ENCODE measurements at places on chromosomes 12 and 14.

DNA sequence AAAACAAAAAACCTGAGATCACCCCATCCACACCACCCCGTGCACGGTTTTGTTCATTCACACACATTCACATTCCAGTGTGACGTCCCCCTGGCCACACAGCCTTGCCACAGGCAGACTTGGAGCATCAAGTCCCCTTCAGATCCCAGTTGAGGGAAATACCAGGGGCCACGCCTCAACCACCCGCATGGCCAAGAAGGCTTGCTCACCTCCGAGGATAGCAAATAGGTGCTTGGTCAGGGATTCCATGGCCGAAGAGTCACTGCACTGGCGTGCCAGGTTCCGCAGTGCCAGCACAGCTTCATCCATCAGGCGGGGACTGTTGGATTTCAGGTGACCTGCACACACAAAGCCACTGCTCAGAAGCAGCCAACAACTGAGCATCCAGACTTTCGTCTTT lies 19.0 kb downstream of the GCN1 start:
- no peak for DNase-seq

GRCh38 chr14:73269729-73270531 lies 32.6 kb downstream of the PAPLN start:
- DNase-seq: no peak

- no peak for DNase-seq
Measured at GRCh38 chr14:31127690-31128089, 79.9 kb downstream of the HECTD1 start.

- no peak for DNase-seq
Measured at GRCh38 chr12:7150356-7150755, 20.2 kb downstream of the CLSTN3 start.

All from activated T-cell treated with anti-CD3 and anti-CD28 coated beads, Interleukin-2, amount 50 U/mL, for 1 hour (primary cell).